GOT3 (cell line): ENCODE measurements at places on chromosomes 2 and 18.

DNA sequence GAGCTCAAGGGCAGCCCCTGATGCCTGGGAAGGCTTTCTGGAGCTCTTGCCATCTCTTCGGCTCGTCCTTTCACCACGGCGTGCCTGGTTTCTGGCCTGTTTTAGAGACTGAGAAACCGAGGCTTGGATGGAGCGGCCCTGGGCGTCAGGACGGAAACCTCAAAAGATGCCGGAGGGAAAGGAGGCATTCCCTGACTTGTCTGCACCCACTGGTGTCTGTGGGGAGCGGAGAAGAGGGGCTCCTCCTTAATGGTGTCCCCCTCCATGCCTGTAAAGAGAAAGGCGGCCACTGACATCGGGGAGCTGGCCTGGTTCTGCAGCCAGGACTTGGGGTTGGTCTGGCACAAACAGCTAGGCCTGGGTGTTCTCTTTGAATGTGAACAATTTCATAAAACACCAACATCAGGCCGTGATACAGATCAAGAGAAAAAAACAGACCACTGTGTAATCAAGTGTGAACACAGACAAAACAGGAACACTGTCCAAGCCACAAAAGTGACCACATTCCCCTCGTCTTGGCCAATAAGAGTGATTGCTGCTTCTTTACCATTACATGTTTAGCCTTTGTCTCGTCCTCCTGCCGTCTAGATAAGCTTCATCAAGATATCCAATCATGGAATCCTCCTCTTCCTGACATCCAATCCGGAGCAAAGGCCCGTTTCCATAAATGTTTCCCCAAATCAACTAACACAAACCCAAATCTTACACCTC, 633 bp upstream of the ILKAP start:
- no peak for DNase-seq

GRCh38 chr18:10752382-10752781, 226.6 kb downstream of the NAPG start:
- DNase-seq = no peak

DNA sequence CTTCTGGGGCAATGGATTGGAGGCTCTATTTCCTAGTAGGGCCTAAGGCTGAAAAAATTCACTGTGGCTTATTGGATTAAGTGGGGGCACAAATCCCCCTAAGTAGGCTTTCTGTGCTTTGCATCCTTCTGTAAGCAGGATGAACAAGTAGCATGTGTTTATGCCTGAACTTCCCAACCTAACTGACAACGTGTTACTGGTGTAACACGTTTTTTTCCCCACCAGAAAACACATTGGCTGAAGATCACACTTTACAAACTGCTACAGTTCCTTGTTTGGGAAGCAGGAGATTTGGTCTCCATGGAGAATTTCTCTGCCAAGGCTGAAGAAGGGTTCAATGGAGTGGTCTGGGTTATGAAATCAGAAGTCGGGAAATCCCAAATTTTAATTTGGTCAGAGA, 7.2 kb upstream of the ITGA6 start:
- no peak for DNase-seq

DNA sequence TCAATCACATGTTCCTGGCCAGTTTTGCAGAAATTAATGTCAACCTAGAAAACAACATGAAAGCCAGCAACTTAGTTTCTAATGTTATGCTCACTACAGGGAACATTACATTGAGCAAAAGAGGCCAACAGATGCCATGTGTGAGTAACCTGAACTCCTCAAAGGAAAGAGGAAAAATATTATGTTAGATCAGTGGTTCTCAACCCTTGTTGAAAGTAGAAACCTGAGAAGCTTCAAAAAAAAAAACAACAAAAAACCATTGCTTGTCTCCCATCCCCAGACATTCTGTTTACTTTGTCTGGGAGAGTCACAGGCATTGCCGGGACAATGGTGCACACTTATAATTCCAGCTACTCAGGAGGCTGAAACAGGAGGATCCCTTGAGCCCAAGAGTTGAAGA, 57.7 kb downstream of the METTL4 start:
- DNase-seq = no peak

DNA sequence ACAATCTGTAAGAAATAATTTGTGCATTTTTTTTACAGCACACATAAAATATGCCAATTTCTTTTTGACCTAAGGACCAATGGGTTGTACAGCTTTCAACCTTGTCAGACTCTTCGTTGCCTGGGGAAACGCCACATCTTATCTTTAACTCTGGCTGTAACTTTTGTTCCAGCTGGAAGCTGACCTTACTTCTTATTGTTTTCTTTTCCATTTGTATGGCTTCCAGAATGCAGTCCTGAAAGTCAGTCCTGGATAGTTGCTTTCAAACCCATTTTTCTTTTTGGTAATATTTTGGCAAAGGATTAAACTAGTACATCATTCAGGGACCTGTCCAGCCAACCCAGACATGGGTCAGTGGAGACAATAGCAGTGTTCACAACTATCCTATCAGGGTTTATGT, 686.5 kb upstream of the CDH2 start:
- DNase-seq = no peak

GRCh38 chr2:15355386-15355785, 205.7 kb downstream of the NBAS start:
- no peak for DNase-seq

DNA sequence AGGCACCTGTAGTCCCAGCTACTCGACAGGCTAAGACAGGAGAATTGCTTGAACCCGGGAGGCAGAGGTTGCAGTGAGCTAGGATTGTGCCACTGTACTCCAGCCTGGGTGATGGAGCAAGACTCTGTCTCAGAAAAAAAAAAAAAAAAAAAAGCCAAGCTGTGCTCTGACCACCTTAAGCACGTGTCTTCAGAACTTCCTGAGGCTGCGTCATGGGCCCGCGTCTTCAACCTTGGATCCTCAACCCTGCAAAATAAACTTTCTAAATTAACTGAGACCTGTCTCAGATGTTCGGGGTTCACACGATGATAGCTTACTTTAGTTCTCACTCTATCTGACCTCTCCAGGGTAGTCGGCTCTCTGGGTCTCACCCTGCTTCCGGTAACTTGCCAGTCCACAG, 65.8 kb upstream of the CABLES1 start:
- no peak for DNase-seq

DNA sequence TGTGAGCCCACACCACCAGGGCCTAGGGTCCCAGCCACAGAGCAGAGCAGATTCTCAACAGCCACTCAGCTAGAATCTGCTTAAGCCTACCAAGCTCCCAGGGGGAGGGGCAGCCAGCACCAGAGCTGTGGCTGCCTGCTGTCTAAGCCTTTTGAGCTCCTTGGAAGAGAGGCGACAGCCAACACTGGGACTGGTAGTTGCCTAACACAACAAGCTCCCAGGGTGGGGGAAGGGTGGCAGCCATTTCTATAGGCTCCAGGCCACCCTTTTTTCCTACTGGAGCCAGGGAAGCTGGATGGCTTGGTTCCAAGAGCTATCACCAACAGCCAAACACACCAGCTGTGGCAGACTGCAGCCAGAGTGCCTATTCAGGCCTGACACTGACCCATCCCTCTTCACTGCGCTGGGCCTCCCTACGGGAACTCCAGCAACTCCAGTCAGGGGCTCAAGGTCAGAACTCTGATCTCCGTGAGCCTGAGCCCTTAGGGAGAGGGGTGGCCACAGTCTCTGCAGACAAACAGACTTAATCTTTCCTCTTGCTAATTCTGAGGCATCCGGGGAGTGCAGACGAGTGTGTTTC, 1824.3 kb upstream of the CELF4 start:
- DNase-seq = no peak

DNA sequence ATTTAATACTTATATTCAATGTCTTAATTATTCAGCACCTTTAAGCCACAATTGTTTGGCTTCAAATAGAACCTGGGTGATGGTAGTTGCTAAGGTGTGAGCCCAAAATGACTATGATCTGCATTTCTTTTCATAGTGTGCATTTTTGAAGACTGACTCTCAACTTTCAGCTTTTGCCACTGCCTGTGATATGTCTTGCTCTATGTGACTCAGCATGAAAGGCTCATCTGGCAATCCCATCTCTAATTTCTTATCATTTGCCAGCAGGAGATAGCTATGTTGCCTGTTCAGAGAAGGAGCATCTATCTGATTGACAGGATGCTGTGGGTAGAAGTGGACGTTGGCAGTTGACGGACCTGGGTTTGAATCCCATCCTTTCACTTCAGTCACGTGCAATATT, 34.5 kb upstream of the CCDC93 start:
- DNase-seq = no peak

- DNase-seq = no peak
These were observed 92.9 kb downstream of the SH3BP4 start for GRCh38 chr2:235044501-235045271.

- DNase-seq = no peak
These were observed 5.7 kb downstream of the ROCK1 start for GRCh38 chr18:21105936-21106335.

- no peak for DNase-seq
These were observed 8.1 kb upstream of the MLPH start for GRCh38 chr2:237478979-237479378.

DNA sequence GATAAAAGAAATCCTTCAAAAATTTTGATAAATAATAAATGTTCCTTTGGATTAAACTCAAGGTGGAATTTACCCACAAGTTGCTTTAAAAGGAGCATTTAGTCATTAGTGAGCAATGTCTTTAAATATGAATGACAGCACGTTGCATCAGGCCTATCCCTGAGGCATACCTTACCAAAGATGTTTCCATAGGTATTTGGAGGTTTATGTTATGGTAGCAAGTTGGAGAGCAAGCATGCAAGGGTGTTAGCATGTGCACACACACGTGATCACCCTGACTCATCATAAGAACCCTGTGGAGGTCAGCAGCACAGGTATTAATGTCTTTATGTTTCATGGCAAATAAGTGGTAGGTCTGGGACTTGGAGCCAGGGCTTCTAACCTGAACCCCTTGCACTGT, 159.9 kb downstream of the ACTR3 start:
- no peak for DNase-seq

DNA sequence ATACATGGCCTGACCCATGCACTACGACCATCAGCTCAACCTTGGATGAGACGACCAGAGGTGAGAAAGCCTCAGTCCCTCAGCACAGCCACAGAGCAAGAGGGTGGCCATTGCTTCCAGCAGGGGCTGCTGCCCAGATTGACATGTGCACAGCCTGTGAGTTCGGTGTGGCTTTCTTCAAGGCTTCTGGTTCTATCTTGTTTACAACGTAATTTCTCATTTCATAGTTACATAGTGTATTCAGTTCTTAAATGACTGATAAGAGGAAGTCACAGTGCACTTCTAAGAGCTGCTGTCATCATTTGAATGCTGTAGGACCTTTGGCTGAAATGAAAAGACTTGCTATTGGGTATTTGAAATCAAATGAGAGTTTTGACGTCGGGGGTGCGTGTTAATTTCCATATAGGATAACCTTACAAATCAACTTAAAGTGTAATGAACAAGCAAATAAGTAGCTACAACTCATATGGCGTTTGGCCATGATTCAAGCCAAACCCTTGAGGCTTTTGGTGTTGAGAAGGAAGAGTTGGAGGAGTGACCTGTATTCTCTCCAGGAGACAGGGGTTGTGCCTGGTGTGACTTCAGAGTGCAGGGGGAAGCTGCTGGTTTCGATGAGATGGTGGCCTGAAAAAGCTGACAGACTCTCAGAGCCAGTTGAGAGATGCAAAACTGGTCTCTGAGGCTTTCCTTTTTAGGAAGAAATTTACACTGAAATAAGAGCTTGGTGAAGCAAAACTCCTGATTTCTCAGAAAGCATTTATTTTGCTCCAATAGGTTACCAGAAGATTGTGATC, 51.0 kb downstream of the TSHZ1 start:
- DNase-seq = no peak

- no peak for DNase-seq
These were observed 57.8 kb upstream of the ANKRD44 start for GRCh38 chr2:197368412-197368811.

DNA sequence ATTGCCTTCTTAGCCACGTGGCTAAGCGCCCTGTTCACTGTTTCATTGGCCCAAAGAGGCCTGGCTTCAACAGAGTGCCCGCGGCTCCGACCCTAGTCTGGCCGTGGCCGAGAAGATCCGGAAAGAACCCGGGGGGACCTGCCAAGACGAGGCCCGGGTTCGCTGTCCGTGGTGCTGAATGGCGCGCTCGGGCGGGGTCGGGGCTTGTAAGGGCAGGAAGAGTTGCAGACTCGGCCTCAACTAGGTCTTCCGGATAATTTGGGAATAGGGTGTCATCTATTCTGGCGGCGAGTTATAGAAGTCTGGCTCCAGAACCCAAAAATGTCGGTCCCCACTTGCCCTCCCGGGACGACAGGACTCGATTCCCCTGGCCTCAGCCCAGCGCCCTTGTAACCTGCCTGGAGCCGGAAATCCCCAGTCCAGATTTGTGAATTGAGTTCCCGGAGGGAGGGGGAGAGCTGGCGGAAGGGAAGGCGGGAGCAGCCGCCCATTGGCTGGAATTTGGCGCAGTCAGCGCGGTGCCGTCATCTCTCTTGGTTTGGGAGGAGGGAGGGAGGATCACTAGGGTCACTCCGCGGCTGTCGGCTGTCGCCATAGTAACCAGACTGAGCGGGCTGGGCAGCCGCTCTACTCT, 3.5 kb downstream of the CDK5R2 start:
- no peak for DNase-seq

DNA sequence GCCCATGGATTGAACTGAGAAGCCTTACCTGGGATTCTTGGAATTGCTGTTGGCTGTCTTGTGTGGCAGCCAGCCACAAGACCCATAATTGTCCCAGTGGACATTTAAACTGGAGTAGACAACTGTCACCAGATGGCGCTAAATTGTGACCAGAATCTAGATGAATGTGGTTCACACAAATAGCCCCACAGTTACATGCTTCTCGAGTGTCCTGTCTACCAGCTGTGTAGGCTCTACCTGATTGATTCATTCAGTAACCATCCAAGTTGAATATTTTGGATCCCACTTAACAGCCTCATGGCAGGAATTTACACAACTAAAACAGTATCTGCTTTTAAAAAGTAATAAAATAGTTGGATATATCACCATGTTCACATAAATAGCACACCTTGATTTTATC, 73.2 kb downstream of the MAP4K4 start:
- no peak for DNase-seq
